ENCODE measurements at places on chromosomes 3 and 15. TPM values are rescaled to one million over a fixed set of nuclear protein-coding genes. Genes with fewer than 3 reads are reported as not detected.

The TMEM115 gene
- 73.3 TPM for total RNA-seq

The ERICH6 gene
- not detected for total RNA-seq

The GHSR gene
- not detected for total RNA-seq

The KLHL18 gene
- 7.4 TPM for total RNA-seq

The KLHL40 gene
- not detected for total RNA-seq

The NTRK3 gene
- total RNA-seq, result 2.3 TPM

The CYP1A1 gene
- 2.1 TPM for total RNA-seq

The CHRNB4 gene
- not detected for total RNA-seq

The C3orf38 gene
- 16.2 TPM for total RNA-seq

The PLCH1 gene
- not detected for total RNA-seq

The CKMT1A gene
- not detected for total RNA-seq

The NPAP1 gene
- total RNA-seq, result not detected

The SERPINI2 gene
- not detected for total RNA-seq

The CCK gene
- total RNA-seq, result not detected

The FSD2 gene
- not detected for total RNA-seq

The PTH1R gene
- 13.5 TPM for total RNA-seq

The UCN2 gene
- 1.6 TPM for total RNA-seq

The ANKUB1 gene
- not detected for total RNA-seq

The CA12 gene
- total RNA-seq, result 64.3 TPM

The FAM81A gene
- total RNA-seq, result 0.97 TPM

The FAM107A gene
- total RNA-seq, result 7.0 TPM

The PARP15 gene
- total RNA-seq, result not detected

The RBPMS2 gene
- total RNA-seq, result under 0.01 TPM

The GOLGA8K gene
- not detected for total RNA-seq

The CHST13 gene
- not detected for total RNA-seq

The GPR87 gene
- total RNA-seq, result not detected

The ATP6V1A gene
- 42.3 TPM for total RNA-seq

The PPP1R14D gene
- total RNA-seq, result not detected

The DPH3 gene
- 19.5 TPM for total RNA-seq

The TXNRD3 gene
- total RNA-seq, result 9.4 TPM

The MUC20 gene
- 1.3 TPM for total RNA-seq

The IMPG2 gene
- total RNA-seq, result not detected

The CCDC32 gene
- total RNA-seq, result 30.3 TPM

The KNG1 gene
- not detected for total RNA-seq

The C3orf52 gene
- total RNA-seq, result 1.6 TPM

The LRCH3 gene
- total RNA-seq, result 23.8 TPM

The CYFIP1 gene
- 58.3 TPM for total RNA-seq

The WWTR1 gene
- total RNA-seq, result 44.2 TPM

The TRIM42 gene
- total RNA-seq, result not detected

The EPHA3 gene
- total RNA-seq, result 5.2 TPM

The GREM1 gene
- total RNA-seq, result under 0.01 TPM

The GPR149 gene
- total RNA-seq, result not detected
